ENCODE measurements at places on chromosomes 12 and 14. TPM values are rescaled to one million over a fixed set of nuclear protein-coding genes. Genes with fewer than 3 reads are reported as not detected.

Gene NR1H4
- not detected for total RNA-seq

Gene BEGAIN
- total RNA-seq: 1.3 TPM

GRCh38 chr14:30974628-30975027, 50.8 kb upstream of the AP4S1 start:
- DNase-seq: no peak

DNA sequence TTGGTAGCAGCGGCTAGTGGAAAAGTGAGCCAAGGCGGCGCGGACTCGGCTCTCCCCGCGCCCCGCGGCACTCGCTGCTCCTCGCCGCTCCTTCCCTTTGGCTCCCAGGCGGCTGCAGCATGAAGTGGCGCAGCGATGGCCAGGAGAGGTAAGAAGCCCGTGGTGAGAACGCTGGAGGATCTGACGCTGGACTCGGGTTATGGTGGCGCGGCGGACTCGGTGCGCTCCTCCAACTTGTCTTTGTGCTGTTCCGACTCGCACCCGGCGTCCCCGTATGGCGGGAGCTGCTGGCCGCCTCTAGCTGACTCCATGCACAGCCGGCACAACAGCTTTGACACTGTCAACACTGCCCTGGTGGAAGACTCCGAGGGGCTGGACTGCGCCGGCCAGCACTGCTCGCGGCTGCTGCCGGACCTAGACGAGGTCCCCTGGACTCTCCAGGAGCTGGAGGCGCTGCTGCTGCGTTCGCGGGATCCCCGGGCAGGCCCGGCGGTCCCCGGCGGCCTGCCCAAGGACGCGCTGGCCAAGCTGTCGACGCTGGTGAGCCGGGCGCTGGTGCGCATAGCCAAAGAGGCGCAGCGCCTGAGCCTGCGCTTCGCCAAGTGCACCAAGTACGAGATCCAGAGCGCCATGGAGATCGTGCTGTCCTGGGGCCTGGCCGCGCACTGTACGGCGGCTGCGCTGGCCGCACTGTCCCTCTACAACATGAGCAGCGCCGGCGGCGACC, 225.6 kb upstream of the CRY1 start:
- DNase-seq: peak; percentile 50

GRCh38 chr12:116524964-116525379, 34.2 kb upstream of the MAP1LC3B2 start:
- DNase-seq: peak; percentile 56

DNA sequence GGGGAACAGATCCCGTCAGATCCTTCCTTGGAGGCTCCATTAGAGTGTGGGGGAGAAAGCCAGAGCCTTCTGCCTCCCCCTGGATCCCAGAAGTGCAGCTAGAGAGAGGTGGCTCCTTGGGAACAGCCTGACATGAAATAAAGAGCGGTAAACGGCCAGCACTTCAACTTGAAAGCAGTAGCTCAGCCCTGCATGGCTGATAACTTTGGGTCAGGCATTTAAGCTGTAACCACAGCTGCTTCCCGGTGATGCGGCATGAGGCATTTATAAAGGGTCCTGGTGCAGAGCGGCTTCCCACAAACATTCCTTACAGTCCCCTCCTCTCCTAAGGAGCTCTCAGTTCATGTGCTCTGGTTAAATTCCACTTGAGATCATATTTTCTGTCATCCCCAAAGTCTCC, 960.3 kb downstream of the VRK1 start:
- no peak for DNase-seq

All from WTC11 (cell line).